Mammary epithelial cell (primary cell): ENCODE measurements at places on chromosomes 6 and 20. TPM values are rescaled to one million over a fixed set of nuclear protein-coding genes. Genes with fewer than 3 reads are reported as not detected.
A peak's percentile ranks its signal among the peaks of the same experiment; 100 is the strongest.

GRCh38 chr20:57638173-57638894 is 18.1 kb upstream of the ZBP1 start:
- no peak for DNase-seq

- DNase-seq, result no peak
Observed at GRCh38 chr6:39885691-39886090, 48.6 kb downstream of the MOCS1 start.

- no peak for DNase-seq
Observed at GRCh38 chr6:101730954-101731353, 337.4 kb downstream of the GRIK2 start.

GRCh38 chr6:34020807-34021553 is 124.9 kb downstream of the GRM4 start:
- no peak for DNase-seq

DNA sequence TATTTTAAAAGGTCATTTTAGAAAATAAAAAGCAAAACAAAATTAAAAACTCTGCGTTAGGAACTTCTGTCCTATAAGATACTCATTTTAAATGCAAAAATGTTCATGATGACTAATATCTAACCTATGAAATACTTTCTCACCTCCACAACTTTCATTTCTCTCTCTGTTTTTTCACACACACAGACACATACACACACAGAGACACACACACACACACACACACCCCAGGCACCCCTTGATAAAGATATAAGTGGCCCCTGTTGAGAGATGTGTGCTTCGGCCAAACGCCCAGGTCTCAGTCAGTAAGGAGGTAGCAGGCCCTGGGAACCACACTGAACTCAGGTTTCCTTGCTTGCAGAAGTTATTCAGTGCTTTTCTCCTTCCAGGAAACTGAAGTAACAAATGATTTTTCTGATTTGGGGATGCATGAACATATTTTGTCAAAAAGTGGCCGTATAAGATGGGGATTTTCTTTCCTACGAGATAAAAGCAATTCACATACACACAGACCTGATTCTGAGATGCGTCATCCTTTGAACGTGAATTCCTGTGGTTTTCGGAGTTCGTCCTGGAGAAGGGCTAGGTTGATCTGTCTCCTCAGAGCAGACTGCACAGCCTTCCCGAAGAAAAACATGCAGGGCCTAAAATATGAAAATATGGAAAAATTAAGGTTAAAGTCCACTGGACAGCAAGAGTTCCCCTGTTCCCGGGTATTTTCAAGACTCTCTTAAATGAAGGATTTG is 306.8 kb upstream of the FOXQ1 start:
- DNase-seq, result peak; percentile 64

DNA sequence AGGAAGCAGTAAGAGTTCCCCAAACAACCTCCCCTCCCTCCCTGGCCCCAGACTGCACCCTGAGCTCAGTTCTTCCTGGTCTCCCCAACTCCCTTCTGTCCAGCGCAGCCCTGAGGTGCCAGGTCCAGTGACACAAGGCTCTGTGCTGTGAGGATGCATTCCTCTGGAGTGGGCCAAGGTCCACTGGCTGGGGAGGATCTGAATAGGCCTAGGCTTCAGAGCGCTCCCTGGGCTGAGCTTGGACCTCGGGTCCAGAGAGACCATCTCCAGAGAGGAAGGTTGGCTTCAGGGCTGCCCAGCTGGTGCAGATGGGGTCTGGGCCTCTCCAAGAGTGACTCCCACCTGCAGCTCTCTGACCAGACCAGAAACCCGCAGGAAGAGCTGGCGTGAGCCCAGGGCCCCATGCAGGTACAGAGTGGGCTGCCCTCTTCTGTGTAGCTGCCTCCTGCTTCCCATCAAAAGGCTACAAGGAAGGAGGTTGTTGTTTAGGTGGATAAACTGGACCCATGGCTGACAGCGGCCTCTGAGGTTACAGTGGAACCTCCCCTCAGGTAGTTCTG is 52.3 kb upstream of the MLN start:
- DNase-seq, result no peak

DNA sequence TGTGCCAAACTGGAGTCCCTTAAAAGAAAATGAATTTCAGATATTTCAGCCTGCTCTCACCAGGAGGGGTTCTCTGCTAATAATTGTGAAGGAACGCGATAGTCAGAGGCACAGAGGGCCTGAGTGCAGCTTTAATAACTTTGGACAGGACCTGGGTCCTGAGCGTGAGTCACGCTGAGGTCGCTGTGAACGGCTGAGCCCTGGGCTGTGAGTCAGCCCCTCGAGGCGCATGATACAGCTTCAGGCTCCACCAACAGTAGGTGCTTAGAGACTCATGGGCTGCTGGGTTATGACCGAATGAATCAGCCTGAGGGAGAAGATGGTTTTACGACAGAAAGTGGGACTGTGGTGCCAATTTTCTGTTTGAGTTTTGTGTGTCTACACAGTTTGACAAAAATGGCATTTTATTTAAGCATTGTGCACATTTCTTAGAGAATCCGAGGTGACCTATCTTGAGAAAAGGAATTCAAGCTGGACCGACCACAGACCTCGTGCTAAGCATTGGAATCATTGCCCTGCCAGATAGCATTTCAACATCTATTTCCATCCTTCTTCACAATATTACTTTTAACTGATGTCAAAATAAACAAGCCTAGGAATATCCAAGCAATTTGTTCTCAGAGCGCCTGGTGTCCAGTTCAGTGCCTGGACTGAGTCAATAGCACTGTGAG is 183.0 kb downstream of the THBS2 start:
- peak; percentile 98 for DNase-seq

The RPL7L1 gene
- total RNA-seq, result 101 and 102 TPM in 2 replicates

The BEND6 gene
- 1.2 and 2.0 TPM in 2 replicates for total RNA-seq

The FOXQ1 gene
- total RNA-seq, result not detected

The JAG1 gene
- total RNA-seq, result 283 TPM
